Dorsolateral prefrontal cortex (tissue), 122 donors: ENCODE measurements at places on chromosomes 11 and 22. TPM values are rescaled to one million over a fixed set of nuclear protein-coding genes. Genes with fewer than 3 reads are reported as not detected.

The UPK2 gene
- total RNA-seq: 1.1 TPM

The MRGPRX3 gene
- total RNA-seq: not detected

The PKNOX2 gene
- 61.0 TPM for total RNA-seq

The FXYD6 gene
- total RNA-seq: 283 TPM

The TRIM48 gene
- not detected for total RNA-seq

The INSC gene
- not detected for total RNA-seq

The PIWIL4 gene
- 5.5 TPM for total RNA-seq

The KCNJ5 gene
- total RNA-seq: 1.7 TPM

The TRIM51 gene
- not detected for total RNA-seq

The ASRGL1 gene
- total RNA-seq: 75.1 TPM

The LGR4 gene
- 26.2 TPM for total RNA-seq

The ANKK1 gene
- 0.79 TPM for total RNA-seq

The GLYATL1 gene
- total RNA-seq: not detected

The OR2AG1 gene
- total RNA-seq: 0.33 TPM

The LPXN gene
- 10.6 TPM for total RNA-seq

The DNAJB7 gene
- not detected for total RNA-seq

The RPS25 gene
- 418 TPM for total RNA-seq

The IGSF9B gene
- total RNA-seq: 78.6 TPM

The RASL10A gene
- total RNA-seq: 31.5 TPM

The CENPM gene
- total RNA-seq: 0.81 TPM

The MMP7 gene
- total RNA-seq: not detected

The KCNE3 gene
- 3.0 TPM for total RNA-seq

The CCDC82 gene
- total RNA-seq: 48.2 TPM

The LIN7C gene
- total RNA-seq: 48.3 TPM

The LRRC56 gene
- 2.6 TPM for total RNA-seq

The RAB38 gene
- total RNA-seq: 0.42 TPM

The BATF2 gene
- total RNA-seq: 2.2 TPM

The MMP8 gene
- total RNA-seq: not detected

The RAB36 gene
- total RNA-seq: 11.4 TPM

The LMNTD2 gene
- 0.56 TPM for total RNA-seq

The FGF3 gene
- not detected for total RNA-seq
